Placental pericyte (primary cell): ENCODE measurements at places on chromosomes 11 and 22. TPM values are rescaled to one million over a fixed set of nuclear protein-coding genes. Genes with fewer than 3 reads are reported as not detected.

The TRIM51G gene
- not detected in 2 replicates for total RNA-seq

The OR8A1 gene
- total RNA-seq = under 0.01 TPM in 2 replicates

The ZNF195 gene
- 12.3 and 28.3 TPM in 2 replicates for total RNA-seq

The CCND1 gene
- 247 and 2,138 TPM in 2 replicates for total RNA-seq

The KCNK4 gene
- total RNA-seq = under 0.01 TPM in 1 of 2 replicates, not detected in the other

The EPS8L2 gene
- total RNA-seq = 51.4 and 51.7 TPM in 2 replicates

The SYCE3 gene
- total RNA-seq = not detected in 2 replicates

The SLCO2B1 gene
- total RNA-seq = 0.29 and 0.66 TPM in 2 replicates

The MGAT3 gene
- total RNA-seq = 0.57 and 1.1 TPM in 2 replicates

The YWHAH gene
- total RNA-seq = 87.8 and 245 TPM in 2 replicates

The LDHAL6A gene
- total RNA-seq = not detected in 2 replicates

The CARNS1 gene
- under 0.01 and 0.22 TPM in 2 replicates for total RNA-seq

The RASGRP2 gene
- 1.0 and 1.5 TPM in 2 replicates for total RNA-seq

The UCP3 gene
- 0.44 and 0.72 TPM in 2 replicates for total RNA-seq

The OR8G5 gene
- total RNA-seq = not detected in 2 replicates

The PARVG gene
- not detected in 2 replicates for total RNA-seq

The OR52N4 gene
- 0.14 TPM in 1 of 2 replicates, not detected in the other for total RNA-seq

The SCUBE1 gene
- total RNA-seq = not detected in 2 replicates

The OMP gene
- total RNA-seq = 0.72 TPM in 1 of 2 replicates, not detected in the other

The C11orf52 gene
- total RNA-seq = not detected in 2 replicates

The C22orf15 gene
- 0.44 and 0.86 TPM in 2 replicates for total RNA-seq

The AKIP1 gene
- total RNA-seq = 28.7 and 54.8 TPM in 2 replicates
